ENCODE measurements at places on chromosomes 1 and 21.

DNA sequence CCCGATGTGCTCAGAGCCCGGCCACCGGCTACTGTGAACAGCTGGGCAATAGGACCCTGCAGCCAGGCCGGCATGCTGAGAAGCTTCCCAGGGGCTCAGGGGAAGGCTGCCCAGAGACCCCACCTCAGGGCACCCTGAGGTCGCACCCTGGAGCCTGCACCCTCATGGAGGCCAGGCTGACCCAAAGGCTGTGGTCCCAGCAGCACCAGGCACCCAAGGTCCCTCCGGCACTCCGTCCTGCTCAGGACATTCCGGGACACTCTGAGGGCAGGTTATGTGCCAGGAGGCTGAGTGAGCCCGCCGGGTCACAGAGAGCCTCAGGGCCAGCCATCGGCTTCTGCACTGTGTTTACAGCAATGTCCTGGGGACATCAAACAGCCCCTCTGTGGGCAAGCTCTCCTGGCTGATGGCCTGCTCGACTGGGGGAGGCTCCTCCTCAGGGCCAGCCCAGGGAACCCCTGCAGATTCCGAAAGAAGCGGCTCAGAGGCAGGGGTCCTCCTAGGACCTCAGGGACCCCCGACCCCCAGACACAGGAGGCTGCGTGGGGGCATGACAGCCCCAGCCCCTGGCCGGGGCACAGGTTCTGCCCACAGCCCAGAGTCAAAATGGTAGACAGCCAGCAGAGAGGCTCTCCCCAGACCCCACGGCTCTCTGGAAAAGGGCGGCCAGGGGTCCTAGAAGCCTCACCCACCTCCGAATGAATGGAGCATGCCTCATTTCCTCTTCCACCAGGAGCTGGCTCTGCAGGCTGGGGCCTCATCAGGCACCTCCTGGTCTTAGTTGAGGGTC, 8.2 kb downstream of the SLC19A1 start:
- DNase-seq, result no peak

DNA sequence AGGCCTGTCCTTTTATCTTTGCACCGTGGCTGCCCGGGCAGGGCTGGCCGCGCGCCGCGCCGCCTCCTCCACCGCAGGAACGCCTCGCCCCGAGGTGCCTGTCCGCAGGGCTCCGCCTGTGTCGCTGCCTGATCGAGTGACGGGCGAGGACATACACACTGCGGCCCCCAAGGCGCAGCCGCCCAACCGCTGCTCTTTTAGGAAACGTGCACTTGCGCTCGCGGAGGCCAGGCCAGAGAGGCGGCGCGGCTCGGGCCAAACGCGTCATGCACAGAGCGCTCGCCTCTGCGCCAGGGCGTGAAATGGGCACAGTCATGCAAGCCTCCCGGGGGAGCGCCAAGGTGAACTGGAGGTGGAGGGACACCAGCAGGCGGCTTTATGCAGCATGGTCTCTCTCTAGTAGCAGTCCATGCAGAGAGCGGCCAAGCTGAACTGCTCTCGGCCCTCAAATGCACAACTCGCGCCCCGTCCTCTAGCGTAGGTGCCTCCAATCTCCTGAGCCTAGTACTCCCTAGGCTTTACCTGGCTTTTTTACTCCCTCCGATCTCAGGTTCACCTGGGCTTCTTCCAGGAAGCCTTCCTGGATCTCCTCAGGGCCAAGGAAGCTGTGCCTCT, 12.9 kb downstream of the TRABD2B start:
- no peak for DNase-seq

GRCh38 chr21:42426876-42427480, 23.3 kb downstream of the UBASH3A start:
- no peak for DNase-seq

GRCh38 chr1:178649582-178650350, 75.3 kb upstream of the RALGPS2 start:
- no peak for DNase-seq

DNA sequence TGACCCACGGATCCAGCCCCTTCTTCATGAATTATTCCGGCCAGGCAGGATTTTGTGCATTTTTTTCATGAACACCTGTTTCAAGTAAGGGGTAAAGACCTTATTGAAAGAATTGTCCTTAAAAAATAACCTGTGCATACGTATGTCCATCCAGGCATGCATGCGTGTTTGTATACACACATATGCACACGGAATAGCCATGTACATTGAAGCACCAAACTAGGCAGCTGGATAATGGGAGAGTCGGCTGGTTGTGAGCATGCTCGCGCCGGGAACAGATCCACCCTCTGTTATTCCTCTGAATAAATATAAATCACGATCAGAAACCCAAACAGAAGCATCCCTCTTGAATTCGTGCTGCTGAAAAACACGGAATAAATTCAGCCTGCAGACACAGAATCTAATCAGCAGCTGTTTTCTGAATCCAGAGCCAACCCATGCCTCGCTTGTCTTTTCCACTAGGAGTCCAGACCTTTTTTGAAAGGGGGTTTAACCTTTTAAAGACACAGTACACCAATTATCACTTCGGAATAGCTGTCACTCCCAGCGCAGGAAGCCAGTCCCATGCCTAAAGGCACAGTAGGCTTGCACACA, at the start of gene HIVEP3:
TSS of gene HIVEP3 (minus strand) at position 473 of the 594 bp plus-strand sequence.
- DNase-seq, result no peak

DNA sequence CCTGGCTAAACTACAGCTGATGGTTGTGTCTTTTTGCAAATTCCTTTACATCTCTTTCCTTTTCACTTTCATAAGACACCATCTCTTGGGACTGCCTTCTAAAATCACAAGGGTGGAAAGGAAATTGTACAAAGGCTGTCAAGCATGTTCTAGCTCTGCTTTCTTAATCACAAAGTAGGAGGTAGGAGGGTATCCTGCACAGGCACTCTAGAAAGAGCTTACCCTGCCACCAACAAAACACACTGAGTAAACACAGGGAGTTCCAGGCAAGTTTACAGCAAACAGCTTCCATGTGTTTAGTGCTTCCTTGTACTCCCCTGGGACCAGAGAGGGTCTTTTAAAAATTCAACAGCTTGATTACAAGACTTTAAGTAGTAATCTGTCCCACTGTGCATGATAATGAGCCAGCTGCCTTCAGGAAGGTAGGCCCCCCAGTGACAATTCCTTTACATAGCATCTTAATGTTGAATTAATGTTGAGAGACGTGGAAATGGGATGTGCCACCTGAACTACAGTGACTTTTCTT, 2.4 kb downstream of the PLPP3 start:
- DNase-seq, result peak; percentile 38

DNA sequence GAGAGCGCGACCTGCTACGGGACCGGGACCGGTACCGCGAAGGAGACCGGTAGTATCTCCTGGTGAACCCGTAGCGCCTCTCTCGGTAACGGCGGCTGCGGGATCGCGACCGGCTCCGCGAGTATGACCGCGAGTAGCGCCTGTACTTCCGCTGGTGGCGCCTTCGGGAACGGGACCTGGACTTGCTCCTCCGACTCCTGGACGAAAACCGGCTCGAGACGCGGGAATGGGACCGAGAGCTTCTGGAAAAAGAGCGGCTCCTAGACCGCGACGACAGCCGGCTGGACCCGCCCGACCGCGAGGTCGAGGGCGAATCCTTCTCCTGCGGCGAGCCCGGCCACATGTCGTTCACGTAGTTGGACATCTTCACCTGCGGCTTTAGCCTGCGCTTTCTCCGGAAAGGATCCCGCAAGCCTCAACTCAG, 642 bp downstream of the RSRP1 start:
- no peak for DNase-seq

- no peak for DNase-seq
Measured at GRCh38 chr1:27397110-27397509, 4.7 kb downstream of the GPR3 start.

- no peak for DNase-seq
Measured at GRCh38 chr21:46058431-46059145, 39.3 kb upstream of the COL6A2 start.

GRCh38 chr1:231985296-231986023, 358.9 kb downstream of the DISC1 start:
- no peak for DNase-seq

All from HuH-7.5 (cell line).